CD14-positive monocyte (primary cell): ENCODE measurements at places on chromosomes 13 and 19. TPM values are rescaled to one million over a fixed set of nuclear protein-coding genes. Genes with fewer than 3 reads are reported as not detected.
A peak's percentile ranks its signal among the peaks of the same experiment; 100 is the strongest.

SAMD4B gene
- 56.6 and 69.8 TPM in 2 replicates for polyA plus RNA-seq

C13orf46 gene
- not detected for polyA plus RNA-seq

NLRP4 gene
- not detected for polyA plus RNA-seq

ZNF442 gene
- polyA plus RNA-seq = 0.03 and 0.04 TPM in 2 replicates

IGFL1 gene
- not detected for polyA plus RNA-seq

PRSS57 gene
- polyA plus RNA-seq = 1.4 TPM

ETFB gene
- 51.0 TPM for polyA plus RNA-seq

ZNF208 gene
- polyA plus RNA-seq = not detected

APOC4 gene
- not detected in 2 replicates for polyA plus RNA-seq

LENG9 gene
- 0.15 TPM for polyA plus RNA-seq

CACNG6 gene
- 0.08 TPM in 1 of 2 replicates, not detected in the other for polyA plus RNA-seq

GRCh38 chr13:99150575-99151361 lies 49.9 kb upstream of the UBAC2 start:
- no peak for DNase-seq

DNA sequence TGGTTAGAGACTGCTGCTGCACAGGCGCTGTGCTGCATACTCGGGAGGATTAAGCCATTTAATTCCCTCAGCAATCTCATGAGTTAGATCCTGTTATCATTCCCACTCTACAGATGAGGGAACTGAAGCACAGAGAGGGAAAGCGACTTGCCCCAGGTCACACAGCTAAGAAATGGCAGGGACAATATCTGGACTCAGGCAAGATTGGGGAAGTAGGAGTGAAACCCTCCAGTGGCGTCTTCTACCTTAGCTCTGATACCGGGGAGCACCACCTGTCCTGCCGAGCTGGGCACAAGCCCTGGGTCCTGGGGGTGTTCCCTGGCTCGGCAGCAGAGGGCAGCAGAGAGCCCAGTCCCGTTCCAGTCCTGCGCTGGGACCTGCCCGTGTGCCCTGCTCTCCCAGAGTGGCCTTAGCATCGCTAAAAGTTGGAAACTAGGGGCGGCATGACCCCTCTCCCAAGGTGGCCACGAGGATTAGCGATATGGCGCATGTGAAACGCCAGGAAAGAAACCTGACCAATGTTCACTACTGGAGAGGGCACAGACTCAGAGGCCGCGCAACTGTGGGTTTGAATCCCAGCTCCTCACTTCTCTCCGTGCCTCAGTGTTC lies 20.5 kb downstream of the CYTH2 start:
- peak; percentile 73 for DNase-seq

DNA sequence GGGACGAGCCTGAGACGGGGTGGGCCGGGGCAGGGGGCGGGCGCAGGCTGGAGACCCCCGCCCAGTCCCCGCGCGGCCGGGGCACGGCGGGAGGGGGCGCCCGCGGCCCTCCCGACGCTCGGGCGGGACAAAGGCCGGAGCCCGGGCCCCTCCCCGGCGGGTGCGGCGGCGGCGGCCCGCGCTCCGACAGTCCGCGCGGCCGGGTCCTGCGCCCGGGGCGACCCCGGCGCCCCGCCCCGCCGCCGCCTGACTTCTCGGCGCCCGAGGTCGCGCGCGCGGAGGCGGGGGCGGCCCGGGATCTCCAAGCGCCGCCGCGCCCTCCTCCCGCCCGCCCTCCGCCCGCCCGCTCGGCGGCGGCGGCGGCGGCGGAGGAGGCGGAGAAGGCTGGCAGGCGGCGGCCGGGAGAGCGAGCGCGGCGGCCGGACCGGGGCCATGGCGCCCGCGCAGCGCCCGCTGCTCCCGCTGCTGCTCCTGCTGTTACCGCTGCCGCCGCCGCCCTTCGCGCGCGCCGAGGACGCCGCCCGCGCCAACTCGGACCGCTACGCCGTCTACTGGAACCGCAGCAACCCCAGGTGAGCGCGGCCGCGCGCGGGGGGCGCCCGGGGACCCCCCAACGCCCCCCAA lies at the start of gene EFNA2:
Gene EFNA2 (plus strand): TSS at position 137 of the 624 bp plus-strand sequence. CDS start 296 bp downstream, at position 433.
- no peak for DNase-seq

- no peak for DNase-seq
Measured at GRCh38 chr19:2010135-2010668, 5.3 kb downstream of the BTBD2 start.

DNA sequence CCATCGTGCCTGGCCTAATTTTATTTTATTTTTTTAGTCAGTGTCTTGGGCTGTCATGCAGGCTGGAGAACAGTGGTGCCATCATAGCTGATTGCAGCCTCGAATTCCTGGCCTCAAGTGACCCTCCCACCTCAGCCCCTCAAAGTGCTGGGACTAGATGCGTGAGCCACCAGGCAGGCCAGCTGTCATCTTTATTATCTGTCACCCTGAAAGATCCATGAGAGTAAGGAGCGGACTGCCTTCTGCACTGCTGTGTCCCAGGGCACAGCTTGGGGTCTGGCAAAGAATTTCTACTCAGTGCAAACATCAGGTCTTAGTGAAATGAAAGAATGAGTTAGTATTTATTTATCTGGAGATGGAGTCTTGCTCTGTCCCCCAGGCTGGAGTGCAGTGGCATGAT lies 9.5 kb upstream of the TLE5 start:
- DNase-seq = no peak

- no peak for DNase-seq
Measured at GRCh38 chr13:92739306-92739818, 487.2 kb upstream of the GPC6 start.

GRCh38 chr19:36111200-36111539 lies 227 bp downstream of the OVOL3 start:
- DNase-seq = no peak

DNA sequence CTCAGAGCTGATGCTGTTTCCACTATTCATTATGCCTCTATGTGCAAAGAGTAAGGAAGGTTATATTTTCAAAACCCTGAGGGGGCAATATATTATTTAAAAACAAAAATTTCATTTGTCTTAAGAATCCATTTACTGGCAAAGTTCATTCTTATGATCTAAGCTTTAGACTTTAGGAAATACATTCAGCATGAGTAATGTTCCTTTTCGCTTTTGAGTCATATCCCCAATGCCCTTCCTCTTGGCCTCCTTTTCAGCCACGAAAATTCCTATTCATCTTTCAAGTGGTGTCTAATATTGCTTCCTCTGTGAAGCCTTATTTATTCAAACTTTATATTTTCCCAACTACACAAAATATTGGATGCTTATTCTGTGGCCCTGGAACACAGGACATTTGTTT lies 1317.0 kb downstream of the PCDH9 start:
- DNase-seq = no peak

DNA sequence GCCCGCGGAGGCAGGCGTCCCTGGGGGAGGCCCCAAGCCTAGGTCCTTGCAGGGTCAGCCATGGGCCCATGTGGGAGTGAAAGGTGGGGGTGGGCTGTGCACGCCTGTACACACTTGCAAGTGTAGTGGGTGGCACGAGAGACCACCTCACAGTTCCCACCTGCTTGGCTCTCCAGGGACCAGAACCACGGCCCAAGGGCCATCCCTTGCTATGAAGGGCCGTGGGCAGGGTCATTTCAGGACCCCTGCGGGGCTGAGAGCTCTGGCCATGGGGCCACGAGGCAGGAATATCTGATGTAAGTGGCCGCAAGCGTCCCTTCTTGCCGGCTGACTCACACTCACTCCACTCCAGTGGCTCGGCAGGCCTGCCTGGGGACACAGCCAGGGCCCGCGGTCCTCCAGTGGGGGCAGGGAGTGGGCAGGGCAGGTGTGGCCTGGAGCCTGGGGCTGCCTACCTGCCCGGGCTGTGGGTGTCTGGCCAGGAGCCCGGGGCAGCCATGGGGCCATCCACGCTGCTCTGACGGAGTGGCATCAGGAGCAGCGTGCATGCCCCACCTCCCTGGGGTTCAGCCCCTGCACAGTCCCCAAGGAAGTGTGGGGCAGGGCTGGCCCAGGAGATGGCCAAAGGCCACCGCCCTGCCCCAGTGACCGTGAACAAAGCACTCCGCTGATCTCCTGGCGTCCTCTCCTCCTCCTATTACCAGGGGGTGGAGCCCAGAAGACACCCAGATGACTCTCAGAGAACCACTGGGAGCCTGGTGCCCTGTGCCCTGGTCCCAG lies 8.6 kb upstream of the MKNK2 start:
- no peak for DNase-seq

GRCh38 chr13:113576597-113576996 lies 8.0 kb upstream of the TFDP1 start:
- DNase-seq = no peak

DNA sequence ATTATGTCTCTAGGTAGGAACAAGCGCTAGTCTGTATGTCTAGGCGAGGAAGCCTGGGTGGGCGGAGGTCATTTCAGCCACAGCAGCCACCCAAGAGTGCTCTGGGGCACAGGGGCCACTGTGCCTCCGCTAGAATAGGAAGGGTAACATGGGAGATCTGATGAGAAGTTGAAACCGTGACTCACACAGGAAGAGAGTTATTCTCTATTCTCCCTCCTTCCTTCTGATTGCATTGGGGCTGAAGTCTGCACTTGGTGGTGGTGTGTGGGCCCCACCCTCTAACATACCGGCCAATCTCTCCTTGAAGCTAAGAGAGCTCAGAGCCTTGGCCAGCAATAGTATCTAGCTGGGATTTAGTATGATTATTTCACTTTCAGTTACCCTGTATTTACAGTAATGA lies 20.3 kb upstream of the GGACT start:
- peak; percentile 74 for DNase-seq

GRCh38 chr13:86729206-86729605 lies 930.0 kb upstream of the SLITRK6 start:
- no peak for DNase-seq

DNA sequence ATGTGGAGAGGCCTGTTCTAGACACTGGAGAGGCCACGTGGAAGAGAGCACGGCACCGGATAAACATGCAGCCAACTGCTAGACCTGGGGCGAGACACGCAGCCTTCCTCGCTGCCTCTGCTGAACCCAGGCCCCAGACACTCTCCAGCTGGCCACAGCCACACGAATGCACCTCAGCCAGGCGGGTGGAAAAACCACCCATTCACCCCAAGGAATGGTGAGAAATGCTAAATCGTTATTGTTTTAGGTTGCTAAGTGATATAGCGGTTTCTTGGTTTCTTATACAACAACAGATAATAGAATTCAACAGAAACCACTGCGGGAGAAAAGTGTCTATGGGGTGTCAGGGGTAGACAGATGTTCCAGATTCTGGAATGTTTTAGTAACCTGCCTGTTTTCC lies 52.5 kb downstream of the STK24 start:
- DNase-seq = no peak

- no peak for DNase-seq
Measured at GRCh38 chr19:39916851-39917396, 17.5 kb downstream of the FCGBP start.

GRCh38 chr13:23766939-23767338 lies 122.3 kb downstream of the MIPEP start:
- DNase-seq = no peak

DNA sequence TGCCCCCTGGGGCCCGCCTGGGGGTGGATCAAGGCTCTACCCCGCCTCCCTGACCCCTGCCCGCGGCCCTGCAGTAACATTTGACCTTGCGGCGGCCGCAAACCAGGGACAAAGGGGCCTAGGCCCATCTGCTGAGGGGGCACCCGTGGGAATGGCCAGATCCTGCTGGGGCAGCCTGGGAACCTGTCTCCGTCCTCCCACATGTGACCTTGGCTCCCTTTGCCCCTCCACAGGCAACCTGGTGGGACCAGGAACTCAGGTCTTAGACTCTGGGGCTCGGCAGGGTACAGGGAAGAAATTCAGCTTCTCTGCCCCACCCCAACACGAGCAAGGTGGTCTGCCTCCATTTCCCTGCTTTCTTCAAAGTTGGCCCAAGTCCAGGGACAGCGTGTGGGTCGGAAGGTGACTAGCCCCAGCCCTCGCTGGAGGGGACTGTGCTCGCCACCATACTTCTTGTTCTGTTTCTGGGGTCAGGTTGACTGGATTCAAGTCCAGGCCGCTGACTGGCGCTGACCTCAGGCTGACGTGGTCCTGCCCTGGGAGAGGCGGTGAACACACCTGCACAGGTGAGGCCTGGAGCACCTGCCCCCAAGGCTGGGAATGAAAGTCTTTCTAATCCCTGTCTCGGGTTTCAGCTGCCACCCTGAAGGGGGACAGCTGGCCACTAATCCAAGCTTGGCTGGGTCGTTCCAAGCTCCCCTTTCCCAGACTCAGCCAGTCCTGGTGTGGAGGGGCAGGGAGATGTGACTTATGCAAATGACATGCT lies 2.5 kb upstream of the NR2F6 start:
- no peak for DNase-seq

- DNase-seq = no peak
Measured at GRCh38 chr13:41006306-41006705, 12.8 kb downstream of the ELF1 start.

- no peak for DNase-seq
Measured at GRCh38 chr13:41785402-41786172, 175.3 kb downstream of the VWA8 start.

DNA sequence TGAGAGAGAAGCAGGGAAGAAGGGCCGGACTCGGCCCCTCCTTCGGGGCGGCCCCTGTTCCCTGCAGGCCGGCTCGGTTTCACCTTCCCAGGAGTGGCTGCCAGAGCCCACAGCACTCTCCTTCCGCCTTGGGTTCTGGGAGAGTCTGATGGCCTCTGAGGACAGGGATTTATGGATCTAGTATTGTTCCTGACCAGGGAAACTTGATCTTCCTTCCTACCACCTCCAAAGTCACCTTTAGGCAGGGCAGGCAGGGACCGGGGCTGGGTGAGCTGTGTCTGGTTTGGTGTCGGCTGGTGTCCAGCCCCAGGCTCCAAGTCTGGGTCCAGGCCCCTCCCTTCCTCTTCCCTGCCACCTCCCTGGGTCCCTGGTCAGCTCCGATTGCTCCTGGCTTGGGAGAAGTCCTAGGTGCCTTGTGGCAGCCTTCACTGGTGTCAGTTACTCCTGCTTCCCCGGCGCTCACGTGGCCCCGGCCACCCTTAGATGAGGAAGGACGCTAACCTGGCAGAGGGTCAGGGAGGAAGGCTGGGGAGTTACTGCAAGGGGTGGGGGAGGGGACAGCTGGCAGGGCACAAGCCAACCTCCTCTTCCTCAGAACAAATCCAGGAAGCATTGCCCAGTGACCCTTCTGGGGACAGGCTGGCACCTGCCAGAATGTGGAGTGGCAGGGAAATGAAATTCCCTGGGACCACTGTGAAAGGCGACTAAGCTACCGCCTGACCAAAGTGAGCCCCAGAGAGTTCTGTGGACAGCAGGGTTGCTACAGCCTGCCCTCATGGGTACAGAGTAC lies 18.8 kb downstream of the RFX1 start:
- DNase-seq = peak; percentile 54

- DNase-seq = no peak
Measured at GRCh38 chr13:73580513-73581267, 521.9 kb downstream of the KLF5 start.

- peak; percentile 65 for DNase-seq
Measured at GRCh38 chr13:51453207-51453958, 547 bp upstream of the INTS6 start.

DNA sequence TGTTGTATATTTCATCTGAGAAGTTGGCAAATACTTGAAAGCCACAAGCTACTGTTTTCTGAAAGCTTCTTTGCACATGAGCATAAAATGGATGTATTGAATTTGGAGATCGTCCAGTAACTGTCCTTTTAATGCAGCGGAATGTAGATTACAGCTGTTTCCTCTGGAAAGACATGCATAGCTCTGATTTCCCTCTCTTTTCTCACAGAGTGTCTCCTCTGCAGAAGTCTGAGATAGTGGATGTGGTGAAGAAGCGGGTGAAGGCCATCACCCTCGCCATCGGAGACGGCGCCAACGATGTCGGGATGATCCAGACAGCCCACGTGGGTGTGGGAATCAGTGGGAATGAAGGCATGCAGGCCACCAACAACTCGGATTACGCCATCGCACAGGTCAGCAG lies 283.0 kb downstream of the SHISA2 start:
- DNase-seq = no peak
